Cardiac ventricle fibroblast (primary cell): ENCODE measurements at places on chromosomes 12 and 14. TPM values are rescaled to one million over a fixed set of nuclear protein-coding genes. Genes with fewer than 3 reads are reported as not detected.

Gene OLR1
- not detected in 2 replicates for total RNA-seq

Gene SRP54
- 47.3 and 53.8 TPM in 2 replicates for total RNA-seq

Gene WNT1
- total RNA-seq: not detected in 2 replicates

Gene LAG3
- total RNA-seq: 0.06 and 0.10 TPM in 2 replicates

Gene PYM1
- total RNA-seq: 24.9 and 29.9 TPM in 2 replicates

Gene SRRM4
- not detected in 2 replicates for total RNA-seq

Gene ALDH6A1
- total RNA-seq: 31.3 and 32.1 TPM in 2 replicates

Gene LBHD2
- total RNA-seq: not detected in 2 replicates

Gene MGP
- 4,519 and 5,324 TPM in 2 replicates for total RNA-seq

Gene ZNF384
- total RNA-seq: 20.0 and 20.5 TPM in 2 replicates

Gene HOXC9
- not detected in 2 replicates for total RNA-seq

Gene RPS6KL1
- 4.4 TPM in 1 of 2 replicates, not detected in the other for total RNA-seq

Gene OVCH1
- total RNA-seq: 0.06 and 0.20 TPM in 2 replicates

Gene MSI1
- total RNA-seq: not detected in 2 replicates

Gene RNASE9
- total RNA-seq: not detected in 2 replicates

Gene GLT8D2
- total RNA-seq: 71.8 and 79.5 TPM in 2 replicates

Gene HSPA2
- total RNA-seq: 3.6 and 4.0 TPM in 2 replicates

Gene ARID2
- total RNA-seq: 9.4 and 10.5 TPM in 2 replicates

Gene ST8SIA1
- 4.0 and 5.2 TPM in 2 replicates for total RNA-seq

Gene ATP2B1
- total RNA-seq: 24.6 and 33.6 TPM in 2 replicates

Gene EAPP
- total RNA-seq: 30.3 and 37.6 TPM in 2 replicates

Gene LYZ
- 0.31 TPM in 1 of 2 replicates, not detected in the other for total RNA-seq

Gene TEAD4
- 9.7 and 15.5 TPM in 2 replicates for total RNA-seq

Gene SRGAP1
- 15.5 and 17.4 TPM in 2 replicates for total RNA-seq

Gene LRFN5
- total RNA-seq: 3.1 and 19.6 TPM in 2 replicates

Gene LTBP2
- 123 and 130 TPM in 2 replicates for total RNA-seq

Gene MYF6
- not detected in 2 replicates for total RNA-seq

Gene SERPINA10
- total RNA-seq: not detected in 2 replicates

Gene ZDHHC22
- not detected in 2 replicates for total RNA-seq

Gene ARHGAP9
- total RNA-seq: not detected in 2 replicates

Gene TPH2
- not detected in 2 replicates for total RNA-seq

Gene CCNB1IP1
- 28.0 and 42.1 TPM in 2 replicates for total RNA-seq

Gene TAS2R13
- 0.15 and 0.37 TPM in 2 replicates for total RNA-seq

Gene CELA1
- not detected in 2 replicates for total RNA-seq

Gene DHRS7
- total RNA-seq: 25.0 and 31.9 TPM in 2 replicates

Gene RPGRIP1
- not detected in 2 replicates for total RNA-seq

Gene COX8C
- total RNA-seq: not detected in 2 replicates

Gene DCAF5
- 21.3 and 27.1 TPM in 2 replicates for total RNA-seq

Gene TCTN1
- total RNA-seq: 39.1 and 57.4 TPM in 2 replicates

Gene KRT83
- total RNA-seq: not detected in 2 replicates

Gene C12orf42
- not detected in 2 replicates for total RNA-seq

Gene ZFHX2
- total RNA-seq: 0.44 TPM in 1 of 2 replicates, not detected in the other

Gene ADAM21
- 0.34 and 0.81 TPM in 2 replicates for total RNA-seq

Gene C12orf54
- total RNA-seq: not detected in 2 replicates

Gene PEBP1
- total RNA-seq: 196 and 228 TPM in 2 replicates

Gene THTPA
- total RNA-seq: 12.8 and 18.7 TPM in 2 replicates

Gene PFDN5
- 553 and 569 TPM in 2 replicates for total RNA-seq

Gene TCL1B
- not detected in 2 replicates for total RNA-seq

Gene PAN2
- total RNA-seq: 15.5 and 15.9 TPM in 2 replicates

Gene FAM161B
- 3.1 and 3.9 TPM in 2 replicates for total RNA-seq

Gene TAS2R30
- 0.59 and 1.8 TPM in 2 replicates for total RNA-seq

Gene GYS2
- not detected in 2 replicates for total RNA-seq

Gene ABHD12B
- total RNA-seq: not detected in 2 replicates
